ENCODE measurements at places on chromosomes 2 and 18. TPM values are rescaled to one million over a fixed set of nuclear protein-coding genes. Genes with fewer than 3 reads are reported as not detected.

- H3K36me3 ChIP-seq = no peaks in the 10 kb centered on the region
- H3K4me3 ChIP-seq = no peak overlapping the region
- no peaks in the 10 kb centered on the region for H3K4me1 ChIP-seq
- no peaks in the 10 kb centered on the region for H3K27me3 ChIP-seq
- no peak for DNase-seq
- H3K27ac ChIP-seq = no peak overlapping the region
Measured at GRCh38 chr2:71667256-71668182, 214.2 kb downstream of the DYSF start.

Gene COL5A2
- total RNA-seq = 0.63 TPM

- no peak overlapping the region for H3K4me3 ChIP-seq
- H3K27me3 ChIP-seq = no peaks in the 10 kb centered on the region
- no peaks in the 10 kb centered on the region for H3K36me3 ChIP-seq
- no peaks in the 10 kb centered on the region for H3K4me1 ChIP-seq
- no peak overlapping the region for H3K27ac ChIP-seq
Measured at GRCh38 chr2:123648016-123648415, 377.1 kb upstream of the CNTNAP5 start.

DNA sequence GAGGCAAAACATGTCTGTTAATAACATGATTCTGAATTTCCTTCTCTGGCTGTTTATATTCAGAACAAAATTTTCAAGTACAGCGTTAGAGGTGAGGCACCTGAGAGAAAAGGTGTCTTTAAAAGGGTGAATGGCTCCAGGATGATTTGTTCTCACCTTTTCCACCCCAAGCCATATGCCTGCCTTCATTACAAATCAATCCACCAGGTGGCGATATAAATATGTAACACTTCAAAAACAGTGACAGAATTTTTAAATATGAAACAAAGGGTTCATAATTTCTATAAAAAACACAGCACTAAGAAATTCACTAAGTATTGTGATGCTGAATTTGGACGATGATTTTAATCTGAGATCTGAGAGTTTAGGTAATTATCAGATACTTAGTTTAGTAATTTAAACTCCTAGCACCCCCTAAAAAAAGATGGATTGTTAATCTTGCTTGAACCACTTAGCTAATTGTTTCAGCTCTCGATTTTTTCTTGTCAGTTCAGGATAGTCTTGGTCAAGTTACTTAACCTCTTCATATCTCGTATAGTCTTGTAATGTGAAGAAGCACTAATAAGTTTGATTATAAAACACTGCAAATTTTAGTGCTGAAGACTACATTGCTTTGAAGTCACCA lies 528.8 kb downstream of the CPS1 start:
- DNase-seq = no peak
- no peaks in the 10 kb centered on the region for H3K27me3 ChIP-seq
- no peak overlapping the region for H3K27ac ChIP-seq
- H3K4me1 ChIP-seq = no peaks in the 10 kb centered on the region
- no peak overlapping the region for H3K4me3 ChIP-seq

All from natural killer cell (primary cell).